Spleen (tissue), 13 donors: ENCODE measurements at places on chromosomes 3 and 15. TPM values are rescaled to one million over a fixed set of nuclear protein-coding genes. Genes with fewer than 3 reads are reported as not detected.
A peak's percentile ranks its signal among the peaks of the same experiment; 100 is the strongest.

The STARD9 gene
- total RNA-seq = 21.3 TPM

The GOLGA6L24 gene
- total RNA-seq = not detected

DNA sequence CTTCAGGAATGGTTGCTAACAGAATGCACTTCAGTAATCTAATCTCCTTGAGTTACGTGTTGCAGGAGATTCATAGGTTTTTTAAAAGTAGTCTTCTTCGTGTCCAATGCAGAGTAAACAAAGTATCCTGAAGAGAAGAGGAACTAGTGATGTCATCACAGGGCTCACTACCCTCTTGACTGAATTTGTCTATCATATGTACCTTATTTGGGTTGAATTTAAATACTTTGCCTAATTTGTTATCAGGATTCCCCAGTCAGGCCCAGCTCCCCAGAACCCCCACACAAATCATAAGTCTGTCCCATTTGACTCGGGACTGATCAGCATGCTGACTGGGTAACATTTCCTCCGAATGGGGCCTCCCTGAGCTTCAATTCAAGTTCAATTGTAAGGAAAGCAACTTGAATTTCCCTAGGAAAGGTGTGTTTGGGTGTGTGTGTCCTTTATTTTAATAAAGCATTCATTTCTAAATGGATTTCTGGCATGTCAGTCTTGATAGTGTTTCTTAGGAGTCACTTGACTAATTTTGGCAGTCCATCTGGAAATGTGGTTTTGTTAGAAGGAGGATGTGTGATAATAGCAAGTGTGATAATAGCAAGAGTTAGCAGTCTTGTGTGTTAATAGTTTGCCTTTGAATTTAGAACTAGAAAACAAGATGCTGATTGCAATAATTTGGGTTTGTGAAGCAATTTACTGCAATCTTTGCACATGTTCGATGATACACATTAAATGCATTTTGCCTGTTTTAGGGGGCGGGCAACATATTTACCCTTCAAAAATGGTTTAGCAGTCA is 21.9 kb downstream of the OXNAD1 start:
- no peak for DNase-seq

DNA sequence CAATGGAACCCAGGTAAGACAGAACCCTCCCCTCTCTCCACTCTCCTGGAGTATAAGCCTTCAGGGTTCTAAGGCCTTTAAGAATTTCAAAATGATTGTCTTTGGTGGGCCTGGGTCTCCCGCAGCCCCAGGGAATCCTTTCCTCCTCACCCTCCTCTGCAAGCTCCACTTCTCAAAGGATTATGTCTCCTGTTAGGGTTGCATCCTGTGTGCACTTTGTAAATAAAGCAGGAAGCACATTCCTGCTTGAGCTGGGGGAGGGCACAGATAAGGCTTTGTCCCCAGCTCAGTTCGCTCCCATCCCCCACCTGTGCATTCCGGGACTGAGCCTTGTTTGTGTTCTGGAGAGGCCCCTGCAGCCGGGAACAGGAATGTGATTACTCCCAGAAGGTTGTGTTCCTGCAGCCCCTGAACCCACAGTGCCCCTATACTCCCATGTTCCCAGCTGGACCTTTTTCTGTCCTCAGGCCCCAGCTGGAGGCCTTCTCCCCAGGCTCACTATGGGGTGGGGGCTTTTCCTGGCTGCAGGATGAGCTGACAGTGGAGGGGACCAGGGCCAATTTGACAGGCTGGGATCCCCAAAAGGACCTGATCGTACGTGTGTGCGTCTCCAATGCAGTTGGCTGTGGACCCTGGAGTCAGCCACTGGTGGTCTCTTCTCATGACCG is 9.5 kb downstream of the TYRO3 start:
- DNase-seq = peak; percentile 59

The NCKIPSD gene
- total RNA-seq = 13.5 TPM

The ITIH3 gene
- total RNA-seq = 36.5 TPM

GRCh38 chr15:58471348-58471747 is 39.6 kb downstream of the LIPC start:
- DNase-seq = no peak
